ENCODE measurements at places on chromosomes 1 and 21. TPM values are rescaled to one million over a fixed set of nuclear protein-coding genes. Genes with fewer than 3 reads are reported as not detected.

GRCh38 chr21:42040411-42041180 is 30.4 kb upstream of the ZBTB21 start:
- no peak for DNase-seq

CR1L gene
- total RNA-seq = 0.98 TPM

GRCh38 chr1:118306851-118307250 is 121.8 kb upstream of the SPAG17 start:
- DNase-seq = no peak

- DNase-seq = no peak
These were observed 73.0 kb downstream of the DAP3 start for GRCh38 chr1:155761736-155762405.

GRCh38 chr1:27872059-27872801 is at the start of gene THEMIS2:
Gene THEMIS2 (plus strand): TSS chr1:27872544. CDS start chr1:27872572, 28 bp downstream.
- DNase-seq = peak; percentile 84
